Mammary epithelial cell (primary cell): ENCODE measurements at places on chromosomes 13 and 19.

DNA sequence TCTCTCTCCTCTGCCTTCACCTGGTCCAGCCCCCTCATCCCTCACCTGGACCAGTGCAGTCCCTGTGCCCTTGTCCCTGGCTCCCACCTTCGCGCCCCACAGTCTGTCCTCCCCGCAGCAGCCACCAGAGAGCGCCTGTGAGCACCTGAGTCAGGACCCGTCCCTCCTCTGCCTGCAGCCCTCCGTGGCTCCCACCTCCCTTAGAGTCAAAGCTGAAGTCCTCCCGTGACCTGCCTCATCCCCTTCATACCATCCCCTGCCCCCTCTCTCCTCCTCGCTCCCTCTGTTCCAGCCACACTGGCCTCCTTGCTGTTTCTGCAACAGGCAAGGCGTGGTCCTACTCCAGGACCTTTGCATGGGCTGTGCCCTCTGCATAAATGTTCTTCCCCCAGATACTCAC, 10.3 kb downstream of the CELF5 start:
- DNase-seq = no peak

- DNase-seq = no peak
These were observed 123.0 kb downstream of the KDM4B start for GRCh38 chr19:5091684-5092480.

DNA sequence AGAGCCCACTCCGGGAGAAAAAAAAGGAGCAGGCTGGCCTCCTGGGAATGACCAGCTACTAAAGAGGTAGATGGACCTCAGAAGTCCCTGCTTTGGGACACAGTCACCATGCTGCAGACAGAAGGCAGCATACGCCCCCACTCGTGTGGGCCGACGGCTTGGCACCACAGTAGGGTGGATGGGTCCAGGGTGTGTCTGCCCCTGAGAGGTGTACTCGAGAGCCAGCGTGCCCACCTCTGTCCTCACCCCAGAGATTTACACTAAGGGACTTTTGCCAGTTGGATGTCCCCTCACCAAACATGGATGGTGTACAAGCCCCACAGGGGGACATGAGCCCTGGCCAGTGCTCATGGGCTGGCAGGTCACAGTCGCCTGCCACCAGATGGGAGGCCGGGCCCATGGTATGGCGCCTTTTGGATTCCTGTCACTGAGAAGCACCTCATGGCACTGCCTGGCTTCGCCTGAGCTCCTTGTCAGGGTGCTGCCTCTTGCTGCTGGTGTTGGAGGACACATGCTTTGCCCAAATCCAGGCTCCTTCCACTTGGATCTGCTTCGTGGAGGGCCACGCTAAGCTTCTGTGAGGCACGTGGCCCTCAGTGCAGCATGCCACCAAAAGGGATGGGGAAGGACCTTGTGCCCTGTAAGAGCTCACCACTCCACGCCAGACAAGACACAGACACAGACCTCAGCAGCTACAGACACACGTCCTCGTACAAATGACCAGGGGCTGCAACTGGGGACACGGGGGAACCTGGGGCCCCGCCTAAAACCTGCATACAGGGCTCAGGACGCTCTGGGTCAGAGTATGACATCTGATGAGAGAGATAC, 13.3 kb upstream of the EPHX3 start:
- DNase-seq = no peak

- no peak for DNase-seq
These were observed 139.8 kb upstream of the SOX1 start for GRCh38 chr13:111927181-111927540.

- no peak for DNase-seq
These were observed 104.0 kb upstream of the GPR12 start for GRCh38 chr13:26864576-26864975.

DNA sequence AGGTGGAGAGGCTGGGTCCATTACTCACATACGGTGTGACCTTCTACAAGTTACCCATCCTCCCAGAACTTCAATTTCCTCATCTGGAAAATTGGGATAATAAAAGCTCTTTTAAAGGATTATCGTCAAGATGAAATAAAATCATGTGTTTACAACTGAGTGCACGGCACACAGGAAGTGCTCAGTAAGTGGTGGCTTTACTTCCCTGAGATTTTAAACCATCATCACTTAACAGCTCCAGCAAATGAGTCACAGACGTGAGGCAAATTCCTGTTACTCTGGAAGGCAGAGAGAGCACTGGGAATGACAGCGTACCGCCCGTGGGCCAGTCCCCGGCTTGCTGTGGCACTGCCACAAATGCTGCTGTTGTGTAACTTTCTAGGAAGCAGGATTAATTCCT, 64.1 kb downstream of the MRPL57 start:
- DNase-seq = no peak

DNA sequence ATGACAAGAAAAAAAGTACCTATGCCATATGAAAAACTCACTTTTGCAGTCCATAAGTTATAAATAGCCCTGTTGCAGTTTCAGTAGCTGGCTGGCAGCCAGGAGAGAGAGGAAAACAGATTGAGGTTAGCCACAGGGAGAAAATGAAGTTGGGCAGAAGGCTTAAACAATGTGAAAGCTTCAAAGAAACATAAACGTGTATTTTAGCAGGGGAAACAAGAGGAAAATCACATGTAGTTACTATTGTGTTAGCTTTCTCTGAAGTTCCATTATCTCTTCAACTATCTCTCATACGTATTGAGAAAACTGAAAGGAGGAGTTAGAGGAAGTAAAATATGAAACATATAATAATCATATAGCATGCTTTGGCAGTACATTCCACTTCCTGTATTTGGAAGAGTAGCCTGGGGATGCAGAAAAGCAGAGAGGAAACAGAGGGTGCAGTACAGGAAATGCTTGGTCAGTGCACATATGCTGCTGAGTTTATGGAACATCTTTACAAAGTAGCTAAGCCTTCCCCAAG, 1551.1 kb downstream of the EFNB2 start:
- DNase-seq = peak; percentile 4

DNA sequence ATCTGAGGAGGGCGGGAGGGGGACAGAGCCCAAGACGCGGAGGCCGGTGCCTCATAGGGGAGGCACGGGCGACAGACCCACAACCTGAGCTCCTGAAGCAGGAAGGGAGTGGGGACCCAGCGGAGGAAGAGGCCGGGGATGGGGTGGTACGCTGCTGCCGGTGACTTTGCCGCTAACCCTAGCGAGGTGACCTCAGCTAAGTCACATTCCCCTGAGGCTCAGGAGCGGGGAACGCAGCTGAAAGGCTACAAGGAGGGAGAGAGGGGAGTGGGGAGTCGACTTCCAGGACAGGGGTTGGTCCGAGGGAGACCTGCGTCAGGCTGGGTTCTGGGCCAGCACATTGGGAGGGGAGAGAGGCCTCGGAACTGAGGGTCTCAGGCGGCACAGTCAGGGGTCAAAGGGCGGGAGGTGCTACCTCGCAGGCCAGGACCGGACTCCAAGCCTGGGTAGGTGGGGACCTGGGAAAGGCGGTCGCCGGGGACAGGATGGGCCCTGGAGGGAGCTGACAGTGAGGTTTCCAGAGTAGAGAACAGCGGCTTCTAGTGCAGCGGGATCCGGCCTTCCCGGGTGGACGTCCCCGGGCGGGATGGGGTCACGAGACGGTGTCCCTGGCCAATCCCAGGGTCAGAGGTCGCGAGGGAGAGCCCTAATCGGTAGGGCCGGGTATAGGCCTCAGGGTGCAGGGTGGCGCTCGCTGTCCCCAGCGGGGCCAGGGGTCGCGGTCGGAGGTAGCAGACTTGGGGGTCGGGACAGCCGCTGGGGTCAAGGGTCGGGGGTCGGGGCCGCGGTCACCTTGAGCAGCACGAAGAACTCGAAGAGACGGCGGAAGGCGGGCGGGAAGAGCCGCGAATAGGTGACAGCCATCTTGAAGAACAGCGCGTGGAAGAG, 699 bp downstream of the TMEM259 start:
- no peak for DNase-seq

GRCh38 chr19:13840305-13841085, 36.4 kb upstream of the NANOS3 start:
- peak; percentile 80 for DNase-seq

DNA sequence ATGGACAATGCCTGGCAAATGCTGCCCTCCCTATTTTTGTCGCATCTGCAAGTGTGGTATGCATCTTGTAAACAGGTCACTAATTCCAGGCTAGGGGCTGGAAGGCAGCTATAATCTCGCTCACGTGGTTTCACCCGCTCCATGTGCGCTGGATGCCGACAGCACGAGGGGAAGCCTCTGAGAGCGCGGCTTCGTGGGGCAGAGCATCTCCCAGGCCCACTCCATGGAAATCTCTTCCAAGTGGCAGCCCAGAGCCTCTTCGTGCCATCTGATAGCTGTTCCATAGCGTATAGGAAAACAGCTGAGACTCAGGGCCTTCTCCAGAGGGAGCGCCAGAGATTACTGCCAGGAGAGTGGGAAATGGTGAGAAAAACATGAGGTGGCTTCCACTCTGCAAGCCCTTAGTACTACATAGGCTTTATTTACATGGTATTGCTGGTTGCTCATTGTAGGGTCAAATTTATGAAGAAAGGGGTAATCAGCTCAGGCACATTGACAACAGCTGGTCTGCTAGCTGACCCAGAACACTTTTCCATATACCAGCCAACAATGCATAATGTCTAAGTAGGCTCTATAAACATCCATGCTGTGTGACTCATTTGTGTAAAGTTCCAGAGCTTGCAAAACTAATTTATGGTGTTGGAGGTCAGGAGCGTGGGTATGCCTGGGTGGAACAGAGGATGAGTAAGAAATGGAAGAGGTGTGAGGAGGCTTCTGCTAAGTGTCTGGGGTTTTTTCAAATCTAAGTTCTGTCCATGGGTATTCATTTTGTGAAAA, 165.2 kb downstream of the SHISA2 start:
- DNase-seq = peak; percentile 93

DNA sequence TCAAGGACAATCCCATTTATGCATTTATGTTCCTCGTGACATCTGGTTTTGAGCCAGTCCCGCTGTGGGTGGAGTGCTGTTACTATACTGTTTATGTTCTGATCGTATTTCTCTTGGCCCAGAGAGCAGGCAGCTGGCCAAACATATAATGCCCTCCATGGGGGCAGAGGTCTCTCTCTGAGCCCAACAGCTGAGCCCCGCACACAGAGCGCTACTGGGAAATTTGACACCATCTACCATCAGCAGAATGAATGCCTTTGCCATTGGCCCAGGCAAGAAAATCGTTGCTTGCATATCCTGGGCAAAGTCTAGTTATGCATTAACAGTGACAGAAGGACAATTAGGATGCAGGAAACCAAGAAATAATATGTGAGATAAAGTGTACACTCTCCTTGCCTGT, 126.8 kb upstream of the CACNA1A start:
- DNase-seq = no peak

DNA sequence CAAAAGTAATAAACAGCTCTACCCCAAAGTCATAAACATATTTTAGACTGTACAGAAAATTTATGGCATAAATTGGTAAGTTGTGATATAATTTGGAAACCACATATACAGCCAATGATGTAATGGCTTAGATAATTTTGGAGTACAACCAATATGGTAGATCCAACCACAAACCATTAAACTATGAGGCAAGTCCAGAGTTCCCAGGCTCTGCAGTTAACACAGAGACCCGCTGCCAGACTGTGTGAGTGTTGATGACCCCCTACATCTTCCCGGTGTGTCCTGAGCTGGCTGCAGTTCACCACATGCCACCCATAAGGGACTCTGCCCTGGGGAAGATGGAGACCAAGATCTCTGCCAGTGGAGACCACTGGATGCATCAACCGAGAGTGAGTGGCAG, 9.9 kb upstream of the SERPINE3 start:
- DNase-seq = no peak

- no peak for DNase-seq
These were observed 342 bp upstream of the EID2 start for GRCh38 chr19:39540333-39540673.

DNA sequence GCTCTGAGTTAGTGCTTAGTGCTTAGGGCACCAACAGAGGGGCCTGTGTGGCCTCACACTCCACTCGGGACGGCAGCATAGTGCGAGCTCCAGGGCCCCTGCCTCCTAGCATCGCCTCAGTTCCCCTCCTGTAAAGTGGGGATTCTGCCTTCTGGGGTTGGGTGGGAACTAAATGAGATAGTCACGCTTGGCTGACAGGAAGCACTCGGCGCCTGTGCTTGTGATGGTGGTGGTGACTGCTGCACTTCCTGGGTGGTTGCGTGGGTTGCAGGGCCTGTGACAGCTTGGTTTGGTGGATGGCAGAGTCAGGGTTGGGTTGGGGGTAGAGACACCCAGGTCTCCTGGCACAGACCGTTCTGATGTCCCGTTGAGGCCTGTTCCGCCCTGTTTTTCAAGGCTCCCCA, 7.7 kb downstream of the PLEKHF1 start:
- DNase-seq = no peak

DNA sequence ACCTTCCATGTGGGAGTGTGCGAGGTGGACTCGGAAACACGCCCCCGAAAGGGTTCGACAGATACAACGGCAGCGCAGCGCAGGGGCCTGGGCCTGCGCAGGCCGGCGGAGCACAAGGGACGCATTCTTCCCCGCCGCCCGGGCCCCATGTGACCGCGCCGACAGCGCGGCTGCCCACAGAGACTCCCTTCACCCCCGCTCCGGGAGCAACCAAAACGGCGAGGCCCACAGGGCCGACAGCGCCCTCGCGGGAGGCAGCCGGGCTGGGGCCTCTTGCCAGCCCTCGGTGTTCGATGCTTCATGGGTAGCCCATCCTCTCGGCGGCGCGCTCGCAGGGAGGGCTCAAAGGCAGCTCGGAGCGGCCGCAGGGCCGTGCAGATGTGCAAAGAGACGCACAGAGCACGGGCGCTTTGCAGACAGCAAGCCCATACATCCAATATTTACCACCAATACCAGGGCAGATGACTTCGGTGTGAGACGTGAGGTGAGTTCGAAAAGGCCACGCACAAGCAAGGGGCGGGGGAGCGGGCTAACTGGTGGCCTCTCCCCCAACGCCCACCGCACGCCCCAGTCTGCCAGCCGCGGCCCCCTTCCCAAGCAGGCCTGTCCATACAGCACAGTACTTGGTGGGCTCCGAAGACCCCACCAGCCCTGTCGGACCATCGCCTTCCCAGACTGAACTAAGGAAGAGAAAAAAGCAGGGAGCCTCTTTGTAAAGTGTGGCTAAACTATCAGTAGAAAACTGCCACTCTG, 89.9 kb downstream of the CRYL1 start:
- no peak for DNase-seq

- DNase-seq = peak; percentile 45
These were observed at the start of gene MAP3K10 for GRCh38 chr19:40190891-40191835. Gene MAP3K10, plus strand, starts transcription at chr19:40191426. Its CDS starts 606 bp downstream, at chr19:40192032.

DNA sequence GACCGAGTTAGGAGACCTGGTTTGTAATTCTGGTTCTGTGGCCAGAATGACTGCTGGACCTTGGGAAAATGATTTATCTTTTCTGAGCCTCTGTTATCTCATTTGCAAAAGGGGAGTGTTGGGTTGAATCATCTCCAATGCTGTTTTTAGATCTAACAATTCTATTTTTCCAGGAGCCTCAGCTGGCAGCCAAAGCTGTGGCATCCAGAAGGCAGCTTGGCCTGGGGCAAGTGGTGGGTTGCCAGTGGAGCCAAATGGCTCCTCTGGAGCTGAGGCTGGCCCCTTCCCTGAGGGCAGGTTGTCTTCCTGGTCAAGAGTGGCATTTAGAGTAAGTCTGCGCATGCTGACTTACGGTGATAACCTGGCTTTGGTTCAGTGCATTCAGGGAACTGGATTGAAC, 21.3 kb downstream of the B3GLCT start:
- no peak for DNase-seq
